IPS DF 19.7 (cell line): ENCODE measurements at places on chromosomes 16 and 17.

DNA sequence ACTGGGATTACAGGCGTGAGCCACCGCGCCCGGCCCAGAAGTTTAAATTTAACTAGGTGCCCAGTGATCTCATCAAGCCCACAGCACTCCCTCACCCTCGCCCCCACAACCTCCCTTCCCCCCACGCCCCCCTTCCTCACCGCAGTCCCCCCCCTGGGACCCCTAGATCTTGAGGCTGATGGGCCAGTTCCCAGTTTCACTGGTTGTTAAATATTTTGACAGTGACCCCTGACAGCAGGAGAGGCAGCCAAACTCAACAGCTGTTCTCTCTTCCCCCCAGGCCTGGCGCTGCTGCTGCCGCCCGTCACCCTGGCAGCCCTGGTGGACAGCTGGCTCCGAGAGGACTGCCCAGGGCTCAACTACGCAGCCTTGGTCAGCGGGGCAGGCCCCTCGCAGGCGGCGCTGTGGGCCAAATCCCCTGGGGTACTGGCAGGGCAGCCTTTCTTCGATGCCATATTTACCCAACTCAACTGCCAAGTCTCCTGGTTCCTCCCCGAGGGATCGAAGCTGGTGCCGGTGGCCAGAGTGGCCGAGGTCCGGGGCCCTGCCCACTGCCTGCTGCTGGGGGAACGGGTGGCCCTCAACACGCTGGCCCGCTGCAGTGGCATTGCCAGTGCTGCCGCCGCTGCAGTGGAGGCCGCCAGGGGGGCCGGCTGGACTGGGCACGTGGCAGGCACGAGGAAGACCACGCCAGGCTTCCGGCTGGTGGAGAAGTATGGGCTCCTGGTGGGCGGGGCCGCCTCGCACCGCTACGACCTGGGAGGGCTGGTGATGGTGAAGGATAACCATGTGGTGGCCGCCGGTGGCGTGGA lies 15.6 kb downstream of the QPRT start:
- no peak for DNase-seq

DNA sequence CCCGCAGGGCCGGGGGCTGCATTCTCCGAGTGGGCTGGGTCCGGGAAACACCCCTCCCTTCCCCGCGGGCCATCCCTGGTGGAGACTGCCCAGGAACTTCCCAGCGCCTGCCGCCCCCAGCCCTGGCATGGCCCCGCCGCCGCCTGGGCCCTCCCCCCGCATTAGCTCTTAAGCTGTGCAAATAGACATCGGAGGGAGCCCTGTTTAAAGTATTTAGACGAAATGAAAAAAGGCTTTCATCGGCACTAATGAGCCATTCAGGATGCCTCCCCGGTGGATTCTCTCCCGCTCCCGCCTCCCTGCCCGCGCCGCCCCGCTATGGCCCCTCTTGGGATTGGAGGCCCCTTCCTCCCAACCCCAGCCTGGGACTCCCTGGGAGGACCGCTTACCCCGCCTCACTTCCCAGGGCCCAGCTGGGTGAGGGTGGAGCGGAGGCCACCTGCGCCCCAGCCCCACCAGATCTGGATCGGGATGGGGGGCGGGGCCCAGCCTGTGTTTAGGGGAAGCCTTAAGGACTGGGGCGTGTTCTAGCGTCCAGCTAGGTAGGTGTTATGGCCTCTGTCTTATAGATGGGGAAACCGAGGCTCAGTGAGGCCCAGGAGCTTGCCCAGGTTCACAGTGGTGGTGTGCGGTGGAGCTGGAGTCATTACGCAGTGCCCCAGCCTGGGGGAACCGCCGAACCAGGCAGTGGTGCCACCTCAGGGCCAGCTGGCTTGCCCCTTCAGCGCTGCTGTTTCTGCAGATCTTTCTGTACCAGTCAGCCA lies 19.7 kb downstream of the SEZ6 start:
- DNase-seq: no peak

- DNase-seq: no peak
Observed at GRCh38 chr16:86868070-86868469, 289.7 kb downstream of the FOXL1 start.

DNA sequence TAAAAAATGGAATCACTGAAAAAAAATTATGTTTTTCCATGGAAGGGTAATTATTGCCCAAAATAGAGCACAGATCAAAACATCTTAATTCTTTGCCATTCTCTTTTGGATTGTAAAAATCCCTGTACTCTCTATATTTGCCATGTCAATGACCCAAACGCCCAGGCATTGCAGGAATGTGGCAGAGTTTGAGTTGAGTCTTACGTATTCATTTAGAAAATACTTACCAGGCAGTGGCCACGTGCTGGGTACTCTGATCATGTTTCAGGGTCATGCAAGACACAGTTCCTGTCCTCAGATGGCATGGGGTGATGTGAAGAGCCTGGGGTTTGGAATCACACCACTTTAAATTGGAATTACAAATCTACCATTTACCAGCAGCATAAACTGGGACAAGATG lies 267.7 kb downstream of the ABCC12 start:
- no peak for DNase-seq

- no peak for DNase-seq
Observed at GRCh38 chr17:62717889-62718288, 90.2 kb downstream of the MARCHF10 start.

GRCh38 chr17:43140396-43141332 lies 15.5 kb upstream of the BRCA1 start:
- no peak for DNase-seq

DNA sequence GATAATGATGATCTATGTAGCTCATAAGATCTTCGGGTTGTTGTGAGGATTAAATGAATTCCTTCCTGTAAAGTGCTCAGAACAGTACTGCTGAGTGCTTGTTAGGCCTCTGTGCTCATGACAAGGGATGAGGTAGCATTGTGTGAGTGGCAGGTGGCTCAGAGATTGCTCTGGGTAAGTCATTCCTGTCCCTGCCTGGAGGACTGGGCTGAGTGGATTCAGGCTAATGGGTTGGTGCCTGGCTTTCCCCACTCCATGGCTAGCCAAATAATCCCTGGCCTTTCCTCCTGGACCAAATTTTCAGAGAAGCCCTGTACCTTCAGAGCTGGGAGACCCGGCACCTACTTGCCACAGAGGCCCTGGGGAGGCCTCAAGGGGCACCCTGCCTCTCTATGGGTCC lies 1.3 kb upstream of the CCDC92B start:
- no peak for DNase-seq

DNA sequence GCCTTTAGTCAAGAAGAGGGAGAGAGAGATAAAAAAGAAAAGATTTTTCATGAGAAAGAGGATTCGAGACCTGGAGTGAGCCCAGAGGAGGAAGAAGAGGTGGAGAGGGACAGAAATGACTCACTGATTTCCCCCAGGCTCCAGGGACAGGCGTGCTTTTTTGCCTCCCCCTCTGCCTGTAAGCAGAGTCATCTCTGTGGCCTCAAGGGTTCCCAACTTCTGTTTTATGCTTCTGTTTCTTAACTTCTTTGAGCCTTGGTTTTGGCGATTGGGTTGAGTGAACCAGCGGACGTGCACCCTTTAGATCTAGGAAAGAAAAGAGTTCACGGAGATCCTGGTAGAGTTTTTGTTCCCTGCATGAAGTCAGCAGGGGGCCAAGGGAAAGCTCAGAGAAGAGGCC lies 147.9 kb upstream of the NOL11 start:
- no peak for DNase-seq

DNA sequence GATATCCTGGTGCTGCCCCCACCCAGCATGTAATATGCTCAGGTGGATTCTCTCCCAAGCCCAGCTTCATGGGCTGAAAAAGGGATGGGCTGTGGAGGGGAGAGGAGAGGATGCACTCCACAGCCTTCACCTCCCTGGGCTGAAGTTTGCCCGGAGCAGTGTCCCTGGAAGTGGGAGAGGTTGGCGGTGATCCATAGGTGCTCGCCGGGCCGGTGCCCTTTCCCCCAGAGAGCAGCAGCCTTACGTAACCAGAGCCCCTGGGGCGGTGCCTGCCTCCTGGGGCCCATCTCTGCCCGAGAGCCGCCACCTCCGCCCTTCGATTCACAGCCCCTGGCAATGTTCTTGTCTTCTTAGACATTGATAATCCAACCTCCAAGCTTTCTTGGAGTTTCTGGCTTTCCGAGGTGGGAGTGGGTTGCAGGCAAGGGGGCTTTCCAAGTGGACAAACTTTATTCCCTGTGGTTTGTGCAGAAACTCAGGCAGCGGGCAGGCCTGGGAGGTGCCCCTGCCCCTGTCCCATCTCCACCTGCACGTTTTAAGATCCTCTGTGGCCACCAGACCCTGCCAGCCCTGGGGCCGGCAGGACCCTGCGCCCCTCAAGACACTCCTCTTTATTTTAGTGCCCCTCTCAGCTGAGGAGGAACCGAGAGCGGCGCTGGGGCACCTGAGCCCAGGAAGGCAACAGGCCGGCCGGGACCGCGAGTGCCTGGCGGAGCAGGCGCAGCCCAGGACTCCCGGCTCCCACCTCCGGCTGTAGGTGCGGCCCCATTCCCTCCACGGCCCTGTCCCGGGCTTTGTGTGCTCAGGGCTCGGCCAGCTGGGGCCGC lies 3.1 kb upstream of the WDR90 start:
- DNase-seq: no peak

DNA sequence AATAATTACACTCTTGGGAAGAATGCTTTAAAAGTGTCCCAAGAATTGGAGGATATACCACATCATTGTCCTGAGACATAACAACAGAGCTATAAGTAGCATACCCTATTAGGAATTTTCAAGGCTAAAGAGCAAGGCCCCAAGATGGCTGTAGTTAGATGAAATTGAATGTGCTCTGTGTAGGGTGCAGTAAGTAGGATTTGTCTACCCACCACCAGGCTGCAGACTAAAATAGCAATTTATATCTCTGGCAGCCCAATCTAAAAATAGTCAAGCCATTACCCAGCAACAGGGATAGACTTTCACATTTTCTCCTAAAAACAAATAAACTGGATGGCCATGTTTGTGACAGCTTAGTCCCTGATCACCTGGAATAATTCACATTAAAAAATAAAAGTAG lies 5.6 kb downstream of the MMD start:
- no peak for DNase-seq

GRCh38 chr17:3843935-3844516 lies 2.0 kb downstream of the NCBP3 start:
- no peak for DNase-seq

- no peak for DNase-seq
Observed at GRCh38 chr17:4189280-4189679, 46.3 kb downstream of the CYB5D2 start.

DNA sequence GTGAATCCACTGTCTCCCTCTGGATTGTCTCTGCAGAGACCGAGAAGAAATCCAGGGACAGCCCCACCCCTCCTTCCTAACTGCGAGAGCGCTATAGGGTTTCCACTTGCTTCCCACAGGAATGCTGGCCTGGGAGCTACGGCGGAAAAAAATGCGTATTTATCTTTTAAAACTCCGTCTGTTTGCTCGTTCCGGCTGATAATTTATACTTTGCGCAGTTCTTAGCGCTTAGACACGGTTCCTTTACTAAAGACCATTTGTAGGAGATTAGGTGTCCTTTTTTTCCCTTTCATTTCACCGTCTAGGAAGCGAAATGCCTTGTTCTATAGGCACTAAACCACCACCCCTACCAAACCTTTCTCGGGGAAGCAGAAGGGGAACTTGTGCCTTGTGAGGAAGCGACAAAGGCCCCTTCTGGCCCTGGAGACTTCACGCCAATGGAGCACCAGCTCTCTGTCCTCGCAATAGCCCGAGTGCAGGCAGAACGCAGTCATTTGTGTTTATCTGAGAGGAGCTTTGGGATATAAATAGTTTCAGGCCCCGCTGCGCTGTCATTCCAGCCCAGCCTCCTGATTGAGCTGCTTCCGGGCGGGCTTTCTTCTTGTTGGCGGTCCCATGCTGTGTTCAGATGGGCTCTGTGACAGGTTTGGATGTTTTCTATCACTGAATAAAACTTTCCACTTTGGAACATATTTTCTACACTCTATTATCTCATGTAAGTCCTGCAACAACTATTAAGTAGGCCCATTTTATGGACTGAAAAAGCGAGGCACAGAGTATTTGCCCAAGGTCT lies 791 bp upstream of the SUPT4H1 start:
- DNase-seq: no peak

GRCh38 chr16:85028685-85029407 lies 1.3 kb downstream of the KIAA0513 start:
- DNase-seq: no peak

- no peak for DNase-seq
Observed at GRCh38 chr16:68094614-68094934, 9.4 kb downstream of the NFATC3 start.

- DNase-seq: no peak
Observed at GRCh38 chr16:19027416-19027815, 40.0 kb upstream of the COQ7 start.

DNA sequence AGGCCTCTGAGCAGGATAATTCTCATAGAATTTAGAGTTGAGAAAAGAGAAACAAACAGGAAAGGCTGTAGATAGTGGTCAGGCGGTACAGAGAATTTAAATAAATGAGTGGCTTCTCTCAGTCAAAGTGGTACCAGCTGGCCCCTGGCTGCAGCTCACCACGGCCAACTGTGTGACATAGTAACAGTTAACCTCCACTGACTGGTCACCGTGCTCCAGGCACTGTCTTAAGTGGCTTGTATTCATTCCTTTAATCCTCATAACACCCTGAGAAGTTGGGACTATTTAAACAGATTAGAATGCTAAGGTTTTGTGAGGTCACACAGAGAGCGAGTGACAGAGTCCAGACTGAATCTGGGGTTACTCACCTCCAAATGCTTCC lies 108.9 kb downstream of the GNAO1 start:
- no peak for DNase-seq

- DNase-seq: no peak
Observed at GRCh38 chr16:35146723-35147458, 1687.5 kb downstream of the TP53TG3F start.

DNA sequence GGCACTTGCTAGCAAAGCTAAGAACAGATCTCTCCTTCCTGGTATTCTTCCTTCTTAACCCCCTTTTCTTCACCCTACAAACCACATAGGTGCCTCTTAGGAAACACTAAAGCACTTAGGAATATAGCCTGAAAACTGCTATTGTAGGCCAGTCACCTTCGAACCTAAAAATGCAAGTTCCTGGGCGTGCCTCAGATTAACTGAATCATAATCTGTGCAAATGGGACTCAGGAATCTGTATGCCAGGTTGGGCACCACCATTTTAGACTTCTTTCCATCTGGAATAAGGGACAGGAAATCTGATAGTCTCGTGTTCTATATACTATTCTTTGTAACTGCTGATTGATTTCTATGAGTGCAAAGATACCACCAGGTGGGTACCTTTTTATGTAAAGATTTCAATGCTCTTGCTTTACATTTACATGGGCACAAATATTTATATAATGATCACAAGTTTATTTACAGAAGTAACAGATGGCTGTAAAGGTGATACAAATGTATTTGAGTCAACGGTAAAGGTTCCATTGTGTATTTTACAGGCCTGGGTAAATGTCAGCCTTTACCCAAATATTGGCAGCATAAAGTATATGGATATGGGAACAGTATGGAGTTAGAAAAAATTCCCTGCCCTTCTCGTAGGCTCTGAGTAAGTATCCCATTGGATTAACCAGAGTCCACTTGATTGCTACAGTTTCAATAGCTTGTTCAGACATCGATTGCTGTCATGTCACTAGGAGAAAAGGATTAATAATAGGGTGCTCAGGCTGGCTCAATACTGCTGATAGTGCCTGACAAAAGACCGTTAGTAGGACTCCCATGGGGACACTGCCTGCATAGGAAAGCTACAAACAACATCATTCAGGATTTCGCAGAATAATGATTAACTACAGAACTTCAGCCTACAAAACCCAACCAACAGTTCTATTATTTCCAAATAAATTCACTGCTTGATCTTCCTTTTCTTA lies 124.7 kb downstream of the SNX11 start:
- no peak for DNase-seq
